Suppressor macrophage treated with lipopolysaccharide for 1 hour (primary cell): ENCODE measurements at places on chromosomes 3 and 15.

DNA sequence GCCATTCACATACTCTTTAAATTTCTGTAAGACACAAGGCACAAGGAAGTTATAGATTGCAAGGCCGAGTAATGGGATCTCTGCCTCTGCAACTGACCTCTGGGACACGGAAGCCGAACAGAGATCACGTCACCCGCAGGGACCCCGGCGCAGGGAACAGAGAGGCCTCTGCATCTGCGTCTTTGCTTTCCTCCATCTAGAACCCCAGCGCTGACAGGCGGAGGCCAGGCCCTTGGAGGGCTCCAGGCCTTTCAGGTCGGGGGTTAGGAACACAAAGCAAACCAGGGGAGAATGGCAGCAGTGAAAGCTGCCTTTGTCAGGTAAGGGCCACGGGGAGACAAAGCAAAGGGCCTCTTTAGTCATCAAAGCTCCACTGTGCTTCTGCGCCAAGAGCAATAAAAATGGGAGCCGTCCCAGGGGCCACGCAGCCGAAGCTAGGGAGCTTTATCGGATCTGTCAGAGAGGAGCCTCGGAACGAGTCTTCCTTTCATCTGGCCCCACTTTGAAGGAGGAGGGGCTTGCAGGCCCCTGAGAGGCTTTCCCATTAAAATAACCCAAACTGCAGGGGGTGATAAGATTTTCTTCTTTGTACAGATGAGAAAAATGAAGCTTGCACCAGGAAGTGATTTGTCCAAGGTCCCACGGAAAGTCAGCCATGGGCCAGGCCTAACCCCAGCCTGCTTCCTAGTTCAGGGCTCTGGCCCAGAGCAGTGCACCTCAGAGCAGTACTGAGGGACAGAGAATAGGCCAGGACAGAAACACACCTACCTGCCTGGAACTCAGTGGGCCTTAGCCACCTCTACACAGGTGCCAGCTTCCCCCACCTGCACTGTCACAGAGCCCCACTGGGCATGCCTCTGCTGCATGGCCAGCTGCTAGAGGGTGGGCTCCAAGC, 84.4 kb upstream of the RAD18 start:
- no peak for DNase-seq

GRCh38 chr15:92243227-92243626, 150.5 kb upstream of the ST8SIA2 start:
- DNase-seq, result no peak

- DNase-seq, result no peak
These were observed 94.3 kb downstream of the RAD18 start for GRCh38 chr3:8868996-8869395.

GRCh38 chr3:144252896-144253295, 281.3 kb downstream of the DIPK2A start:
- DNase-seq, result no peak

GRCh38 chr3:59780209-59780608, 730.4 kb upstream of the CFAP20DC start:
- DNase-seq, result no peak

GRCh38 chr15:67084561-67084960, 19.2 kb downstream of the SMAD3 start:
- no peak for DNase-seq

- no peak for DNase-seq
These were observed 33.3 kb downstream of the FMN1 start for GRCh38 chr15:33161209-33161608.
